HT-29 (cell line): ENCODE measurements at places on chromosomes 2 and 18. TPM values are rescaled to one million over a fixed set of nuclear protein-coding genes. Genes with fewer than 3 reads are reported as not detected.
A peak's percentile ranks its signal among the peaks of the same experiment; 100 is the strongest.

ANKRD30BL gene
- not detected in 2 replicates for total RNA-seq

CXCR1 gene
- not detected in 2 replicates for total RNA-seq

GRCh38 chr2:127082974-127083373 lies 24.0 kb downstream of the BIN1 start:
- no peak for DNase-seq

- no peak for DNase-seq
Observed at GRCh38 chr2:186895451-186895850, 46.5 kb upstream of the ZSWIM2 start.

GRCh38 chr18:22355598-22355997 lies 62.1 kb downstream of the CTAGE1 start:
- no peak for DNase-seq

DNA sequence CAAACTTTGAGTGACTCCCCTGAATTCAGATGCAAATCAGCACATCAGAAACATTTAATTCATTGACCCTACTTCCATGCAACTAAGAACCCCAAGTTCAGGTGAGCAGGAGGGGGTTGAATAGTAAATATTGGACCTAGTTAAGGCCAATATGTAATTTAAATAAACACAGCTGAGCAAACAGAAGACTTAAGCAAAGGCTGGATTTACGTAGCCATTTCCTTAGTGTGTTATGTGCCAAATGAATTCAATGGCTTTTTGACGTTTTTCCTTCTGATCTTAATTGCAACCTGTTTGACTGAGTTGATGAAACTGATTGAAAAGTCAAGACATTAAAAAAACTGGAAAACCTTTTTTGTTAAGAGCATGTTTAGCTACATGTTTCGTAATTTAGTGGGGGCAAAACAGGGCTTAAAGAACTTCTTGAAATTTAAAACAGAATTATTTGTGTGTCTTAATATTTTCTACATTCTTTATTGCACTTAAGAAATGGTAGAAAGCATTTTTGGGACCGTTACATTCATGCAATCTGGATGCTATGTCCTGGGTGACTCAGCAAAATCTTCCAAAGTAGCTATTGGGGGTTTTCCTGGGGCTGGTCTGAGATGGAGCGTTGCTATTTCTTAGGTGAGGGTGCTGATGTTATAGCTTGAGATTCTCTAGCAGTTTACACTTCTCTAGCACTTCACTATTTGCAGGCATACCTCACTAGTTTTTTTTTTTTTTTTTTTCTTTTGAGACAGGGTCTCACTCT lies 25.5 kb upstream of the KCNE4 start:
- DNase-seq: no peak

DNA sequence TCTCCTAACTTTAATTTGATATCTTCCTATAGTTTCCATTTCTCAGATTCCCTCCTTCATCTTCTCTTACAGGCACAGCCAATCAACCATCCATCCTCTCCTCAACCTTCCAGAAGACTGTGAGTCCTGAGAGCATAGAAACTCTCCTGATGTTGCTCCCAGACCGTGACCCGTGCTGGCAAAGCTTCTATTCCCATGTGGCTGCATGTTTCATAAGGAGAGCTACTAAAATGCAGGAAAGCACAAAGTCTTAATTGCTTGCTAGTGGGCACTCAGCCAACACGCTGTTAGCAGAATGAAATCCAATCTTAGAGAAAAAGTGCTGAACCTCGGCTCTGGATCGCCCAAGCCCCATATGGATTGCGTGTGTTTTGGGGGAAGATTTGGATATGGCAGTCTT lies 1244.7 kb upstream of the ZEB2 start:
- no peak for DNase-seq

GRCh38 chr18:79574938-79575525 lies 104.6 kb upstream of the CTDP1 start:
- DNase-seq: no peak

- DNase-seq: no peak
Observed at GRCh38 chr18:55248495-55248894, 289.2 kb upstream of the CCDC68 start.

- peak; percentile 90 for DNase-seq
Observed at GRCh38 chr2:237128026-237128703, 42.5 kb downstream of the COPS8 start.

DNA sequence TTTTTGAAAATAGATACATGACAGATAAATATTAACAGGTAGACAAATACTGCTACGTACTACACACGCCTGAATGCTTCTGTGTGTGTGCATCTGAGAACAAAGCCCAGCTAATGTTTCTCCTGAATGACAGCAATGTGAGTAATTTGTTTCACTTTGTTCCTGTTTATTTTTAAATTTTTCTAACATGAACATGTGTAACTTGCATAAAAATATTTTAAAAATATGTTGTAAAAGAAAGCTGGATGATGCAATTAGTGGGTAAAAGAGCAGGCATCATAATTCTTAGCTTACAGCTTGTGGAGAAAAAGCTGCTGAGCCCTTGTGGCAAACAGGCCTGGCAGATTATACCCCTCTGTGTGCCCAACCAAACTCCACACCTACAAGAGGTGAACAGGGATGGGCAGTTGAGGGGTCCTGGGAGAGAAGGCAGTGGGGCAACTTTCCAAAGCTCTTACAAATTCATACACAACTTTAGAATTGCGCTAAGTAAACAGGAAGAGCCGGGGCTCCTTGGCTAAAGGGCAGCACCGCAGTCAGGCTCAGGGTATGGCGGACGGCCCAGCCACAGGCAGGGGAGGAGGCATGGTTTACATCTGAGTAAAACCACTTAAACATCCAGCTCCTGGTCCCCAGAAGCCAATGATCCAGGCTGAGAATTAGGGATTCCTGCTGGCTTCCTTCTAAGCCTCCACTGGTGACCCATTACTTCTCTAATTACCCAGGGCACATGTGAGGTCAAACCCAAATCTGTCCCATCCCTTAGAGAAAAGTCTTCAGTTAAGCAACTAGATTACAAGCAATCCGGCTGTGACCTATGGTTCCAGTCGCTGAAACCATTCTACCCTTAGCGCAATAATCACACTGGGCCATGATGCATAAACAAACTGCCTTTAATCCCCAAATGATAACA lies 14.0 kb downstream of the PXDN start:
- DNase-seq: no peak

DNA sequence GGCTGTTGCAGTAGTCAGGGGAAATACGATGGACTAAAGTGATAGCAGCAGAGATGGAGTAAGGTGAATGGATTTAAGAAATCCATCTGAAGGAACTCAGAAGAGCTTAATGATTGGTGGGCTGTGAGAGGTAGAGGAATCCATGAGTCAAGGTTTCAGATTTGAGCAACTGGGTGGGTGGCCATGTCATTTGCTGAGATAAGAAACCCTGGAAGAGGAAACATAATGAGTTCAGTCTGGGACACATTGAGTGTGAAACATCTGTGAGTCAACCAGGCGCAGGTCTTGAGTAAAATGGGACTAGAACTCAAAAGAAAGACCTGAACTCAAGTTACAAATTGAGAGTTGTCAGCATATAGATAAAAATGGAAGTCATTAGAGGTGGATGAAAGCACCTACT lies 19.7 kb upstream of the ASNSD1 start:
- no peak for DNase-seq

DNA sequence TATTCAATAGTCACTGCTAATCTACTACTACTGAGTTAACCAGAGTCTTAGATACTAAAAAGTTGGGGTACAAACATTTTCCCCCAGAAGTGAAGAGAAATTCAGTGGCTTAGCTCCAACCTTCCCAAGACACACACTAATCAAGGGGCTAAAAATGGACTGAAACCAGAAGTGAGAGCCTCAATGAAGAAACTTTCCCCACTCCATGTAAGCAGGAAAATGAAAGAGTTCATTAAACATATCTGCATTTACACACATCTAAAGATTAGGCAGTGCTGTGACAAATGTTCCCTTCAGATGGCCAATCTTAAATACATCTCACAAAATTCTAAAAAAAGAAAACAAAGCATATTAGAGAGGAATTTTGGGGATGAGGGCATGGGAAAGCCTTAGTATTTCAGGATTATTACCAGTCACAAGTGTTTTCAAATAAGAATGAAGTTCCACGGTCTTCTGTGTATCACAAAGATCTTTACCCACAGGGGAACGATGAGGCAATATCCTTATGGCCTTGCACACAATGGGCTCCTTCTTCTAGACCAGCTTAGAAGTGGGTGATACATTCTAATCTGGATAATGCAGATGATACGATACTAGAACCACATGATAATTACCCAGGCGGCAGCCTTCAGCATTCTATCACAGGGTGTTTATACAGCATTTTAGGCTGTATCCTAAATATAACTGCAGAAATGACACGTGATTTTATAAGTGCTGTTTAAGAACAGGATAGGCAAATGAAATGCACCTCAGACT lies 17.1 kb downstream of the ANKRD44 start:
- no peak for DNase-seq

GRCh38 chr18:75407468-75408437 lies 19.8 kb downstream of the SMIM21 start:
- no peak for DNase-seq

- no peak for DNase-seq
Observed at GRCh38 chr2:85684806-85685205, 9.4 kb upstream of the GNLY start.

DNA sequence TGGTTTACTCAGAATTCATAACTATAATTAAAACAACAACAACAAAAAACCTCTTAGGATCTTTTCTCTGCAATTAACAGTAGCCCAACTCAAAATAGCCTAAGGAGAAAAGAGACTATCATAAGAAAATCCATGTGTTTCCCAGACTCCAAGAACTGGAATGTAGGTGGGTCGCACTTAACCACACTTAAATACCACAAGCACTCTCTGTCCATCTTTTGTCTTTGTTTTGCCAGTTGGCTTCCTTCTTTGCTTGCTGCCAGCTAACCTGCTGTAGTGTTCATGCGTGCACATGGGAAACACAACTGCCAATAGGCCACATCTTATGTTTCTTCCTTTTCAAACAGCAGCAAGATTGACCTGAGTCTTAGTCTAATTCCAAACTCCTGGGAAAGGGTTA lies 24.1 kb upstream of the ACVR1 start:
- peak; percentile 69 for DNase-seq

- DNase-seq: no peak
Observed at GRCh38 chr2:36307441-36307840, 48.1 kb upstream of the CRIM1 start.

DNA sequence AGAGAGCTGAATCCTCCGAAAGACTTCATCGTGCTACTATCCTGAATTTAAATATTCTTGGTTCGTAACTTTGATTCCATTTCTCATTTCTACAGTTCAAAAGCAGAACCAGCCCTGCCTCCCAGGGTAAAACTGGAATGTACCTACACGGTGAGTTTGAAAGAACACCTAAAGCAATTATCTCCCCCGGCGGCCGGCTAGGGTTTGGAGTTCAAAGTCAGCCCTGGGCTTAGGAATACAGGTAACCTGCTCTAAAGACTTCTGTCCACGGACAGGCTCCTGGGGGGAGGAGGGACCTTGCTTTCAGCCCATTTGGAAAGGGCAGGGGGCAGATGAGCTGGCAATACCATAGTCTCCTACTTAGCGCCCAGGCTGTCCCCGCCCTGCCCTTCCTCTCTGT lies 32.3 kb downstream of the CYP27C1 start:
- no peak for DNase-seq
